Fibroblast of the aortic adventitia (primary cell): ENCODE measurements at places on chromosomes 1 and 21. TPM values are rescaled to one million over a fixed set of nuclear protein-coding genes. Genes with fewer than 3 reads are reported as not detected.

DNA sequence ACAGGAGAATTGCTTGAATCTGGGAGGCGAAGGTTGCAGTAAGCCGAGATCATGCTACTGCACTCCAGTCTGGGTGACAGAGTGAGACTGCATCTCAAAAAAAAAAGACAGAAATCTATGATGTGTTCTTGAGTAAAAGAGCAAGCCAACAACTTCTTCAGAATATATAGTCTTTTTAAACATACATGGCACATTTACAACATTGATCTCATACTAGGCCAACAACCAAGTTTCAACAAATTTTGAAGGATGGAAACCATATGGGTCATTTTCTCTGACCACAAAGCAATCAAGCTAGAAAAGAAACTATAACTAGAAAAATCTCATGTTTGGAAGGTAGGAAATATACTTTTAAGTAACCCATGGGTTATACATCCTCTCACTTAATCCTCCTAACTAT is 38.3 kb downstream of the PAFAH2 start:
- peak; percentile 10 for DNase-seq

Gene B3GALT5
- total RNA-seq, result 0.18 TPM in 1 of 2 replicates, not detected in the other

- no peak for DNase-seq
Measured at GRCh38 chr1:21052034-21052433, 124.7 kb downstream of the EIF4G3 start.

Gene C1orf87
- total RNA-seq, result not detected in 2 replicates

DNA sequence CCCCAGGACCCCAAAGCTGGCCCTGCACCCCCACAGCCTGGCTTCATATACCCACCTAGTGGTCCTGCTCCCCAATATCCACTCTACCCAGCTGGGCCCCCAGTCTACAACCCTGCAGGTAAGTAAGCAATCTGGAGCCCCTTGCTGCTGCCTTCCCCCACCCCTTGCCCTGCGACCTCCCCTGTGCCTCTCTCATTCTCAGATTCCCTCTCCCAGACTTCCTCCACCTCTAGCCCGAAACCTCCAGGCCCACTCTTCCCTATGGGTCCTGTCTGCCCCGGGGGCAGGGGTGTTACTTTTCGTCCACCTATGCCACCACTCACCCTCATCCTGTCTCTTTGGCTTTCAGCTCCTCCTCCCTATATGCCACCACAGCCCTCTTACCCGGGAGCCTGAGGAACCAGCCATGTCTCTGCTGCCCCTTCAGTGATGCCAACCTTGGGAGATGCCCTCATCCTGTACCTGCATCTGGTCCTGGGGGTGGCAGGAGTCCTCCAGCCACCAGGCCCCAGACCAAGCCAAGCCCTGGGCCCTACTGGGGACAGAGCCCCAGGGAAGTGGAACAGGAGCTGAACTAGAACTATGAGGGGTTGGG is 2.9 kb downstream of the SHISA4 start:
- DNase-seq, result no peak

DNA sequence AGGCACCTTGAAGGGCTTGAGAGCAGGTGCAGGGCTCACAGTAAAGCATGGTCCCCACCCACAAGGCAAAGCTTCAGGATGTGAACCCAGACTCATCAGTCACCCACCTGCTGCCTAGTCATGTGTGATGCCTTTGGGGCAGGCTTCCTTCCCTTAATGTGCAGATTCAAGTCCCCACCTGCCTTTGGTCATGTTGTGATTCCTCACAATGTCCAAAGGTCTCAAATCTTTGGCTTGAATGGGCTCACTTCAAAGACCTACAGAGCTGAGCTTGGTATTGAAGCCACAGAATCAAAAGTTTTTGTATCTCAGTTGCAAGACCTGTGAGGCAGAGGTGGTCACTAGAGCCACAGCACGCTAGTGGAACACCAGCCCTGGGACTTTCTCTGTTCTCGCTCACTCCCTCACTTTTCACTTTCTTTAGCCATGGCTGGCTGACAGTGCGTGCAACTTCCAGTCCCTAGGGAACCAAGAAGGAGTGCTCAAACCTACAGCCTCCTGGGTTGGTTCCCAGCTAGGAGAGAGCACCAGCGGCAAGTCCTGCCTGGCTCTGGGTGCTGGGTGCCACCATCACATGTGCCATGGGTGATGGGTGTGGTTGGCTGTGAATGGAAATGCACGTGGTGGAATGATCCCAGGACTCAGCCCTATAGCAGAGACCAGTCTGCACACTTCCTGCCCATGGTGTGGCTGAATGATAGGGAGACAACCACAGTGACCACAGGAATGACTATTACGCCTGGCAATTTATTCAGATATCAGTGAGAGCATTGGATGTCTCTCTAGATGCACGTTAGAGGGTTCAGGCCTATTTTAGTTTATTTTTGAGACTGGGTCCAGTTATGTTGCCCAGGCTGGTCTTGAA is 26.4 kb upstream of the CLIC6 start:
- DNase-seq, result peak; percentile 35

Gene COL9A2
- 1.8 and 7.0 TPM in 2 replicates for total RNA-seq

GRCh38 chr1:203291201-203292096 is 13.9 kb upstream of the BTG2 start:
- no peak for DNase-seq

Gene G0S2
- total RNA-seq, result 23.0 and 146 TPM in 2 replicates
